Cardiac ventricle fibroblast (primary cell): ENCODE measurements at places on chromosomes 5 and 9. TPM values are rescaled to one million over a fixed set of nuclear protein-coding genes. Genes with fewer than 3 reads are reported as not detected.

GPR151 gene
- total RNA-seq: not detected in 2 replicates

C9orf153 gene
- 0.39 TPM in 1 of 2 replicates, not detected in the other for total RNA-seq

IFNB1 gene
- not detected in 2 replicates for total RNA-seq

PCDHGA6 gene
- total RNA-seq: 6.9 and 10.2 TPM in 2 replicates

DYNC2I2 gene
- 16.5 and 18.5 TPM in 2 replicates for total RNA-seq

HRCT1 gene
- 2.4 and 2.6 TPM in 2 replicates for total RNA-seq

FOXD1 gene
- 0.44 and 1.1 TPM in 2 replicates for total RNA-seq

PCDHGB2 gene
- 4.5 and 6.7 TPM in 2 replicates for total RNA-seq

ORM2 gene
- total RNA-seq: not detected in 2 replicates

STARD4 gene
- total RNA-seq: 9.2 and 9.6 TPM in 2 replicates

STXBP1 gene
- total RNA-seq: 51.5 and 85.1 TPM in 2 replicates

ACER2 gene
- total RNA-seq: 9.5 and 10.5 TPM in 2 replicates
